ENCODE measurements at places on chromosomes 4 and X.

- DNase-seq = peak; percentile 73
These were observed 14.4 kb upstream of the RAB40A start for GRCh38 chrX:103533511-103534216.

- DNase-seq = no peak
These were observed 208.8 kb downstream of the SH2D1A start for GRCh38 chrX:124555036-124555595.

- DNase-seq = no peak
These were observed 89.6 kb upstream of the KIT start for GRCh38 chr4:54568184-54568583.

GRCh38 chr4:156113138-156113765 is 159.6 kb upstream of the CTSO start:
- DNase-seq = no peak
